ENCODE measurements at places on chromosomes 6 and 20. TPM values are rescaled to one million over a fixed set of nuclear protein-coding genes. Genes with fewer than 3 reads are reported as not detected.
A peak's percentile ranks its signal among the peaks of the same experiment; 100 is the strongest.

DNA sequence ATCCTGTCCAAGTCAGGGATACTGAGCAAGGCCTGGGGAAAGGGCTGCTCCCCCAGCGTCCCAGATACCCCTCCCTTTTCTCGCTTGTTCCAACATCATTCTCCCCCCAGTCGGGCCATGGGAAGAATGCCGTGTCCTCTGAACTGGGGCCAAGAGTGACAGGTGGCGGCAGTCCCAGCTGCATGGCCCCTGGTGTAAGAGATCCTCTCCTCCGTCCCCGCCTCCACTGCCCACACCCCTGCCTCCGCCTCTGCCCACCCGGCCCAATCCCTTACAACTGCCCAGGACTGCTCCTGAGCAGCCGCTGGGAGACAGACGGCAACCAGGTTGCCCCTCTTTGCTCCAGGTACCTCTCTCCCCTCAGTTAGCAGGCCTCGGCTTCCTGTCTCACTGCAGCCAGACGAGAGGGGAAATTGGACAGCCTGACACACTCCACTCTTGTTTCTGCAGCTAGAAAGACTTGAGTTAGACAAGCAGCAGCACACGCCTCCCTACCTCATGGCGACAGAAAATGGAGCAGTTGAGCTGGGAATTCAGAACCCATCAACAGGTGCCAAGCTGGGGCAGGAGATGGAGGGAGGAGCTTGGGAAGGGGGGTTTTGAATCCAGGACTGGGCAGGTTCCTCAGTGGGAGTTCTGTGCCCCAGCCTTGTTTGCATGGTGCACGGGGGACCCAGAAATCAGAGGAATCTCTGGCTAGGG, at the start of gene MYLK2:
TSS of gene MYLK2 (plus strand) at position 274 of the 702 bp plus-strand sequence. CDS start at position 499, 225 bp downstream.
- no peaks in the 10 kb centered on the region for H3K36me3 ChIP-seq
- no peaks in the 10 kb centered on the region for H3K27me3 ChIP-seq
- H3K4me1 ChIP-seq, result no peaks in the 10 kb centered on the region
- no peak for DNase-seq
- H3K4me3 ChIP-seq, result no peak within 1 kb of the TSS
- H3K27ac ChIP-seq, result no peak within 1 kb of the TSS

- H3K27ac ChIP-seq, result peak overlapping the region; percentile 32
- no peak for DNase-seq
- no peaks in the 10 kb centered on the region for H3K27me3 ChIP-seq
- no peaks in the 10 kb centered on the region for H3K4me1 ChIP-seq
- no peak overlapping the region for H3K4me3 ChIP-seq
Observed at GRCh38 chr6:106309766-106310373, 15.7 kb downstream of the ATG5 start.

DNA sequence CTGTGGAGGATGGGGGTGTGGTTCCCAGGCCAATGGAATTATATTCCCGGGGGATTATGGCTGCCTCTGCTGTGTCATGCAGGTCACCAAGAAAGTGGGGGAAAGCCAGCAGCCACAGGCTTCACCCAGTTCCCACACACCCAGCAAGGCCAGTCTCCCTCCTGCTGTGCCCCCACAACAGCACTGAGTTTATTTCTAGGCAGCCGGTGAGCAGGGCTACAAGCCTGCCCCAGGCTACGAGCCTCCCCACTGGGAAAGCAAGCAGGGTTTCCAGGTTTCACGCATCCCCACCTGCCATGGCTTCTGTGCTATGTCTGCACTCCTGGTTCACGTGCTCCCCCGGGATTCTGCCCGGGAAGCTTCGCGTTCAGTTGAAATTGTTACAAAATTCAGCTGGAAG, 72.6 kb downstream of the ERMARD start:
- H3K27me3 ChIP-seq, result no peaks in the 10 kb centered on the region
- no peaks in the 10 kb centered on the region for H3K36me3 ChIP-seq
- no peaks in the 10 kb centered on the region for H3K4me1 ChIP-seq
- H3K27ac ChIP-seq, result no peak overlapping the region

SLC12A5 gene
- total RNA-seq, result not detected

YTHDF1 gene
- 20.2 TPM for total RNA-seq

All from right lobe of liver (tissue), 6 donors.